Diencephalon (tissue), 1 donor: ENCODE measurements at places on chromosomes 11 and 22. TPM values are rescaled to one million over a fixed set of nuclear protein-coding genes. Genes with fewer than 3 reads are reported as not detected.

ZNRF3 gene
- total RNA-seq: 12.7 TPM

TP53I11 gene
- total RNA-seq: 13.8 TPM

RASD2 gene
- total RNA-seq: 6.0 TPM

XKR3 gene
- total RNA-seq: not detected

OR51G1 gene
- not detected for total RNA-seq

GNAZ gene
- total RNA-seq: 120 TPM

OR2AT4 gene
- total RNA-seq: not detected

SOX10 gene
- total RNA-seq: 6.2 TPM

RHOD gene
- 0.23 TPM for total RNA-seq
